ENCODE measurements at places on chromosomes 6 and 20.

GRCh38 chr6:21694168-21694567 is 100.6 kb downstream of the SOX4 start:
- DNase-seq = no peak

GRCh38 chr20:49287555-49288249 is 9.8 kb upstream of the ZNFX1 start:
- peak; percentile 49 for DNase-seq

GRCh38 chr6:123383718-123384117 is 253.0 kb downstream of the TRDN start:
- DNase-seq = no peak

GRCh38 chr20:1391640-1392442 is 1.0 kb downstream of the FKBP1A start:
- DNase-seq = no peak

- no peak for DNase-seq
Observed at GRCh38 chr6:35030099-35030498, 111.0 kb downstream of the TCP11 start.

DNA sequence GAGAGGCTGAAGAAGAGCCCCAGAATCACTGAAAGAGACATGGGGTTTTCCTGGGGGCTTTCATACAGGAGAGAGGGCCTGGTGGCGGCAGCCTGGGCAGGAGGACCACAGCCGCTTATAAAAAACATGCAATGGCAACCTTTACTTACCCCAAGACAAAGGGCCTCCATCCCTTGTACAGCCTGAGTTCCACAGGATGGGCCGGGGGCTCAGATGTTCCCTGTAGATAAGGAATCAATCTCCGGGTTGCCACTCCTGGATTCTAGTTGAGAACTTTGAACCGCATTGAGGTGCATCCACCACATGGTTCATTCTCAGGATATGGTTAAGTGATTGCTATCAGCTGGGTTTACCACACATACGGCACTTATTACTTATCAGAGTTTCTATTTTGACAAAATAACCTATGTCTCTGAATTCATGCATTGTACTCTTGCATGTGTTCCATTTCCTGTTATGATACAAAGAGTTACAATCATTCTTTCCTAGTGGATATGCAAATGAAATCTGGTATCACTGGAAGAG is 677.6 kb downstream of the KIF16B start:
- no peak for DNase-seq

- DNase-seq = peak; percentile 32
Observed at GRCh38 chr6:56292505-56293181, 45.3 kb upstream of the COL21A1 start.

DNA sequence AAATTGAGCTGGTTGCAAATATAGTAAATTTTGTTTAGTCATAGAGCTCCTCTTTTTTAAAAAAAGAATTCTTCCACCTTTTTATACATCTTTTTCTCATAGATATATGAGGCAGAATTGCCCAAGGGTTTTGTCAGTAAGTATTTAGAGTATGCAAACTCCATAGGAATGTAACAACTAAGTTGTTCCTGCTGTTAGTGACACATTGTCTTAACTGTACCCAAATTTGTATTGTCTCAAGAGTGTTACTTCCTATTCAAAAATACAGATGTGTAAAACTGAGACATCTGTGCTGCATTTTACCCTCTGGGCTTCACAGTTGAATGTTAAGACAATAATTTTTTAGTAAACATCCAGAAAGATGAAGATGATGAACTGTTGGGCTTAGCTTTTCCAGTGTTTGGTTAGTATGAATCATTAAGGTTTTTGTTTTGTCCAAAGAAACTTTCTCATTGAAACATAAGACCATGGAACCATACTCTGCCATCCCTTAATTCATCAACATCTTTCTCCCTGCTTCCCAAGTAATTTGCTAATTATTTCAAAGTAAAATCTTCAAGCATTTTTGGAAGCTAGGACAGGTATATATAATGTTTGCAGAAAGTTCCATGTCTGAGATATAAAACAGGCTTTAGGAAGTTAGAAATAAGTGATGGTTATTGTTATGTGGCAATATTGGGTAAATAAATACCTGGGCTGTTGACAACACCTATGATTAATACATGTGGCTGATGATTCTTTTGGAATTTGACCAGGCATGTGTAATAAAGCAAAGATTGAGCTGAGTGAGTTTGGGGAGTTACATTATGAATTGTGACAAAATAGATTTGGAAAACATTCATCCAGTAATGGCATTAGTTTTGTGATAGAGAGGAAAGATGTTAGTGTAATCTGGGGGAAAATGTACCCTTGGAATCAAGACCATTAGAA is 11.2 kb downstream of the OGFRL1 start:
- no peak for DNase-seq

GRCh38 chr6:146470091-146470770 is 73.4 kb upstream of the RAB32 start:
- DNase-seq = no peak

DNA sequence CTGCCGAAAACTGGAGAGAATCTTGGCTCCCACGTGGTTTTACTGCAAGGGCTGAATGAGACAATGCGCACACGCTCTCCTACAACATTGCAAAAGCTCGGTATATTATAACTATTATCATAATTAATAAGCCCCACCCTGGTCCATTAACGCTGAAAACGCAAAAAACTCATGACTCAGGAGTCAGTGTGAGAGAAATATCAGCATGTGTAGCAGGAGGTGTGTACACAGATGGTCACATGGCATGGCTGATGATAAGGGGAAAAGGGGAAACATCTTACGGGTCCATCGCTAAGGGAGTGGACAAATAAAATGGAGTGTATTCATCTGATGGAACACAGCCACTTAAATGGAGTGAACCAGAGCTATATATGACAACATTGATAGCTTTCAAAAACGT is 29.2 kb downstream of the CDH22 start:
- no peak for DNase-seq

GRCh38 chr6:53811082-53811481 is 16.3 kb downstream of the LRRC1 start:
- peak; percentile 46 for DNase-seq

GRCh38 chr6:41358503-41358902 is 23.1 kb downstream of the NCR2 start:
- DNase-seq = no peak

GRCh38 chr6:28545955-28546354 is 20.3 kb downstream of the GPX5 start:
- no peak for DNase-seq

GRCh38 chr6:151065027-151065815 is 174.5 kb upstream of the AKAP12 start:
- no peak for DNase-seq

Data from fibroblast of skin of left quadriceps (primary cell).